ENCODE measurements at places on chromosomes 12 and 14. TPM values are rescaled to one million over a fixed set of nuclear protein-coding genes. Genes with fewer than 3 reads are reported as not detected.

Gene GLI1
- not detected for total RNA-seq

Gene AKAP5
- 0.65 TPM for total RNA-seq

Gene CIDEB
- 3.2 TPM for total RNA-seq

Gene TMEM119
- total RNA-seq: 0.32 TPM

Gene OTX2
- not detected for total RNA-seq

Gene CYP46A1
- total RNA-seq: under 0.01 TPM

Gene IFNG-AS1
- not detected for total RNA-seq

Gene ZFHX2
- total RNA-seq: 0.46 TPM

Gene KRT79
- total RNA-seq: not detected

Gene C12orf50
- not detected for total RNA-seq

Gene IRAK3
- 10.0 TPM for total RNA-seq

Data from epithelial cell of umbilical artery (primary cell).